ENCODE measurements at places on chromosomes 5 and 9.

DNA sequence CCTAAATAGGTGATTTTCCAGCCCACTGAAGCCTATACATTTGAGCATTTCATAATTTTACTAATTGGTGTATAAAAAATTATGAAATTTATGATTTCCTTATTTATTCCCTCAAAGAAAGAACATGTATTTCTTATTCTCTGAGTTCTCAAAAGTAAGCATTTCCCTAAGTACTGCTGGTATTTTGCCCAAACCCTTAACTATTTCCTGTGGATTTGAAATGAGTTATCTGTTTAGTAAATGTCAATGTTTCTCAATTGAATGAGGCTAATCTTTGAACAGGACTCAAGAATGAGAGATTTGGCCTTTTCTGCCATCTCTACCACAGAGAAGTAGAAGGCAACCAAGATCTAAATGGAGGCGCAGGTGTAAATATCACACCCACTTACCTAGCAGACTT, 751.7 kb downstream of the TLE1 start:
- H3K4me1 ChIP-seq = no peaks in the 10 kb centered on the region
- no peak overlapping the region for H3K4me3 ChIP-seq
- no peak for DNase-seq
- H3K27me3 ChIP-seq = no peaks in the 10 kb centered on the region
- no peak overlapping the region for H3K27ac ChIP-seq

GRCh38 chr9:131319486-131319885, 30.0 kb downstream of the PLPP7 start:
- no peak overlapping the region for H3K4me3 ChIP-seq
- DNase-seq = no peak
- no peaks in the 10 kb centered on the region for H3K27me3 ChIP-seq
- no peaks in the 10 kb centered on the region for H3K36me3 ChIP-seq
- no peaks in the 10 kb centered on the region for H3K4me1 ChIP-seq

- H3K27ac ChIP-seq = no peak overlapping the region
- peak; percentile 27 for DNase-seq
- H3K4me3 ChIP-seq = no peak overlapping the region
- no peaks in the 10 kb centered on the region for H3K27me3 ChIP-seq
Observed at GRCh38 chr9:84819491-84819991, 150.0 kb downstream of the NTRK2 start.

GRCh38 chr9:26520141-26520540, 372.5 kb downstream of the CAAP1 start:
- no peak overlapping the region for H3K4me3 ChIP-seq
- no peaks in the 10 kb centered on the region for H3K4me1 ChIP-seq
- no peak overlapping the region for H3K27ac ChIP-seq
- H3K36me3 ChIP-seq = no peaks in the 10 kb centered on the region

DNA sequence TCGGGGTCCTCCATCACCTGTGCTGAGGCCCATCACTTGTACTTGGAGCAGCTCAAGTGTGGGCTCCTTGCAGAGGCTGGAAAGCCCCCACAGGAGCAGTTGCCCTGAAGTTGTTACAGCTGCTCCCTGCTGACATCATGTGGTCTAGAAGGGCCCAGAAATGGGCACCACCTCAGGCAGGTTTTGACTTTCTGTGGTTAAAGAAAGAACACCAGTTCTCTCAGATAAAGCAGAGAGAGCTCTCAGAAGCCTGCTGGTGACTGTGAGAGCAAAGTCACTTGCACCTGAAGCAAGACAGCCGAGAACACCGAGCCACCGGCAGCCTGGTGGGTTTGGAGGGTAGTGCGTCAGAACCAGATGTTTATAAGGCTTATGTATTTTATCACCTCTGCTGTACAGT, 70.4 kb downstream of the MVB12B start:
- no peak overlapping the region for H3K27ac ChIP-seq
- H3K4me3 ChIP-seq = no peak overlapping the region
- H3K27me3 ChIP-seq = no peaks in the 10 kb centered on the region

- H3K4me3 ChIP-seq = no peak overlapping the region
- H3K4me1 ChIP-seq = peaks cover 3% of the 10 kb centered on the region
- no peaks in the 10 kb centered on the region for H3K36me3 ChIP-seq
- peaks cover 2% of the 10 kb centered on the region for H3K27me3 ChIP-seq
Observed at GRCh38 chr9:129500161-129500862, 120.6 kb downstream of the C9orf50 start.

Measured in H1 (cell line).